Effector memory CD4-positive, alpha-beta T cell (primary cell): ENCODE measurements at places on chromosomes 12 and 14.

DNA sequence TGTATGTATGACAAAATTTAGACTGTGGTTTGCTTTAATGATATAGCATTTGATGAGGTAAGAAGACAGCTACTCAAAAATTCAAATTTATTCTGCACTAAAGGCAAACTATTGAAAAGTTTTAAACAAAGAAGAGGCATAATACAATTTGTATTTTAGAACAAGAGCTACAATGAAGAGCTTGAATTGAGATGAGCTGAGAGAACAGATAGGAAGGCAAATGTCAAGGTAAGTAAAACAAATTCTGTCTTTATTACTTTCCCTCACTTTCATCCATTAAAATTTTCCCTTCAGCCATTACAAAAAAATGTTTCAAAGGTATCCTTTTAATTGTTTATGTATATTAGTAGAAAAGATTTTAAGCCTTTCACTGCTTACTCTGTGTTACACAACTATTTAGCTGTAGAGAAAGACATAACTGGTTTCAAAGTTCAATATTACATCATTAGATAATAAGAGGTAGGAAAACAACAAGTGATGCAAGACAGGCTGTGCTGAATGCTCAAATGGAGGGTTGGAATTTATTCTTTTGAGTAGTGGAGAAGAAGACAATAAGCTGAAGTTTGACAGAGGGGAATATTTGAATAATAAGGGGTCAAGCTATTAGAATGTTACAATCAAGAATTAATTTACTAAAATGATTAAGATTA, 1334.1 kb downstream of the FSCB start:
- DNase-seq = no peak

GRCh38 chr14:93906341-93907329, 20.5 kb upstream of the FAM181A start:
- DNase-seq = peak; percentile 8

GRCh38 chr14:55767286-55767685, 187.3 kb downstream of the KTN1 start:
- no peak for DNase-seq

- no peak for DNase-seq
These were observed 90.3 kb downstream of the PELI2 start for GRCh38 chr14:56208520-56208919.

GRCh38 chr14:100577986-100578431, 9.2 kb downstream of the BEGAIN start:
- no peak for DNase-seq

GRCh38 chr12:50224026-50224692, 57.0 kb upstream of the CERS5 start:
- peak; percentile 16 for DNase-seq

DNA sequence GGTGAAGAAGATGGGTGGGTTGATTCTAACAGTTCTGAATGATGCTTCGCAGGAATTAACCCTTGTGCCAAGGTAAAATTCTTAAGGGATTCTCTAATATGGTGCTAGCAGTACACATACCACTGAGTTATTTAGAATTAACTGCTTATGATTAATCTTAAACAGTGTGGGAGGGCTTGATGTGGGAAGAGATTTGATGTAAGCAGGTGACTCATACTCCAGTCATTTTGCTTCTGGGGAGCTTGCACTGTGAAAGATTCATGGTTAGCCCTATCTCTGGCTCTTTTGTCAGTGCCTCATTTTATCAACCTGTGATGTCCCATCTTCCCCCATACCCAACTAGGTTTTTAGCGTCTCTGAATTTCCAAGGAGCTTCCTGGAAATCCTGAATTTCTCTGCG, 83.8 kb downstream of the NRXN3 start:
- DNase-seq = no peak

- DNase-seq = no peak
These were observed 15.9 kb upstream of the LRRK2 start for GRCh38 chr12:40208707-40209446.

GRCh38 chr12:2129076-2129475, 76.3 kb downstream of the CACNA1C start:
- no peak for DNase-seq

DNA sequence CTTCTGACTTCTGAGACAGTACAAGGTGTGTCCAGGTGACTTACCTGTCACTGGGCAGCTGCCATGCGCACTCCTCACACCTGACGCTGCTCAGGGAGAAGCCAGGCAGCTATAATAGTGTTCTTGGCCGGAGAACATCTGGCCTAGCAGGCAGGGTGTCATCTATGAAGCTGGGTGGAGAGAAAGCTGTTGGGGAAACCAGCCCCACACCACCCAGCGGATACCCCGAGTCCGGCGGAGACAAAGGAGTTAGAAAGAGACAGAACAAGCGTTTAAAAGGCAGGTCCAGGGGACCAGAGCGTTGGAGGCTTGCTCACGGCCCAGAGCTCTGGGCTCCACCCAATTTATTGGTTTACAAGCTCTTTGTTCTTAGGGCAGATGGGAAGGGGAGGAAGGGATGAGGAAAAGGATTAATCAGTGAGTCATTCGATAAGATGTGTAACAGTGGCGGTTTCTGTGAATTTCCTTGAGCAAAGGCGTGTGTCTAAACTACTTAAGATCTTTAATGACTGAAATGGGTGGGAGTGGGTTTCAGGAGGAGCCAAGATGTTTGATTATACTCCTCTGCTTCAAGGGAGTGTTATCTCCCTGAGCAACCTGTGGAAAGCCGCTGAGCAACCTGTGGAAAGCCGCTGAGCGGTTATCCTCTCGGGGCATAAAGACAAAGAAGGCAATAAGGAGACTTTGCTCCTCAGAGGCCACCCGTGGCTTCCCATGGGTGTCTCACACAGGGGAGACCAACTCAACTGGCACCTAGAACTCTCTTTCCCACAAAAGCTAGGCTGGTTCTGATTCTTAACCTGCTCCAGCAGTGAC, at the start of gene GALNT8:
TSS of gene GALNT8 (plus strand) at position 580 of the 816 bp plus-strand sequence. CDS start 278 bp downstream, outside the sequence.
- no peak for DNase-seq

DNA sequence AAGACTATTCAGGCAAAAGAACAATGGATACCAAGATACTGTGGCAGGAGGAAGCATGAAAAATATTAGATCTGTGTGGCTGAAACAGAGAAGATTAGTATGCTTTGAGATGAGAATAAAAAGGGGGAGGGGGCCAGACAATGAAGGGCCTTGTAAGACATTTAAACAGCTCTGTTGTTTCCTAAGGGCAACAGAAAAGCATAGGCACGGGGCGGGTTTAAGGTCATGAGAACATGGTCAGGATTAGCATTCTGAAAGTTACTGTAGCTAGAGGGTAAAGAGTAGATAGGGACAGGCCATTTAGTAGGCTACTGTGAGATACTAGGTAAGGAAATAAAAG, 18.6 kb downstream of the INTS13 start:
- no peak for DNase-seq
